ENCODE measurements at places on chromosomes 5 and 9.

DNA sequence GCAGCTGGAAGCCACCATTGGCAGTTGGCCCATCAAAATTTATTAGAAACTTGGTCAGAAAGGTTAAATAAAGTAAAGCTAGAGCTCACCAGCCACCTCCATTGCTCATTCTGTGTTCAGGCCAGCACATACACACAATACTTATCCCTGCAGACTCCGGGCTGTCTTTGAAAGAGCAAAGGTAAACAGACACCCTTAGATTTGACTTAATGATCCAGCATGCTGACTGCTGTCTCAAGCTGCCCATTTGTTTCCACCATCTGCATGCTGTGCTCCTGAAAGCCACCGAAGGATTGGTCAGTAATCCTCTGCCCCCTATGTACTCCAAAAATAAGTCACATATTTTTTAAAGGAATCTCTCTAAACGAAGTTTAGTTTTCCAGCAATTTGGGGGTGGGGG, 1059.8 kb upstream of the DMAC1 start:
- no peak for DNase-seq

DNA sequence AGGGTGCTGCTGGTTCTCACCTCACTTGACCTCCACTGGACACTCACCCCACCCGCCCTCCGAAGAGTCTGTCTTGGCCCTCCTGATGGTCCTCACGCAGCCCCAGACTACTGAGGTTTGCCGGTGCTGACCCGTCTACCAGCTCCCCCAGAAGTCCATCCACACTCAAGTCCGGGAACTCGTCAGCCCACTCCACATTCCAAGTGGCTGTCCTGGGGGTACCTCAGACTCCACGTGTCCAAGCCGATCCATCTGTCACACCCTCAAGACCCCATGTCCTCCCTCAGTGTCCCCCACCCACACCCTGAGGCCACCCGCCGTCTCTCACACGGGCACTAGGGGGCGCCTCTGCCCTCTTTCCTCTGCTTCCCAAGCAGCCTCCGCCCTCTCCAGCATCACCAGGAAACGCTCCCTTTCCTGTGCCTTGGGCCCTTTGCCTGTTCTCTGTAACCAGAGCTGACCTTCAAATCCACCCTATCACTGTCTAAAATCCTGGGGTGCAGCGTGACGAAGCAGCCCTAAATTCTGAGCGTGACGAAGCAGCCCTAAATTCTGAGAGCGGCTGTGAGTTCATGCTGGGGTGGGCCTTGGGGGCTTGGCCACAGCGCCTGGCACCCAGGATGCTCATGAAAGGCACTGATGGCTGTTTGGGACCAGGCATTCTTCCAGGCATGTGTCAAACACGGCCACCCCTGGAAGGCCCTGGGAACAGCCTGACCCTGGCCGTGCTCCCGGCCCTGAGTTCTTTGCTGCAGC, 95.7 kb downstream of the KCNT1 start:
- no peak for DNase-seq

- DNase-seq, result no peak
These were observed 45.9 kb upstream of the ITGA2 start for GRCh38 chr5:52943285-52943684.

GRCh38 chr9:132230605-132231004, 68.7 kb downstream of the NTNG2 start:
- no peak for DNase-seq

DNA sequence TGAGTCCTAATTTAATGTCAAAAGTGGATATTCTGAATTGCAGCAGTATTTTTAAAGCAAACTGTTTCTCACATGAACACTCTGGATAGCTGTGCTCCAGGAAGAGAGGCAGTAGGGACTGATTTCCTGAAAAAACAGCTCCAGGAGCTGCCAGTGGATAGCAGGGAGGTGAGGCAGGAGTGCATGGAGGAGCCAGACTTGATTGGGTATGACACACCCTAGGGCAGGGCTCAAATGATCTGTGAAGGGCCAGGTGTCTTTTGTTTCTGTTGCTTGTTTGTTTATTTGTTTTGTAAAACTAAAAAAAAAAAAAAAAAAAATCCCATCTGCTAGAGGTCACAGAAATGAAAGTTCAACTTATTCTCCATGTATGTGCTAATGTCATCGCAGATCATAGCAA, 83.4 kb downstream of the ADRB2 start:
- DNase-seq, result no peak
